ENCODE measurements at places on chromosomes 5 and 9.

GRCh38 chr5:128962211-128962610, 3.1 kb upstream of the SLC27A6 start:
- DNase-seq, result no peak

- peak; percentile 45 for DNase-seq
These were observed 34.2 kb downstream of the WNK2 start for GRCh38 chr9:93218161-93218560.

GRCh38 chr5:149995385-149996204, 4.9 kb downstream of the TIGD6 start:
- no peak for DNase-seq

DNA sequence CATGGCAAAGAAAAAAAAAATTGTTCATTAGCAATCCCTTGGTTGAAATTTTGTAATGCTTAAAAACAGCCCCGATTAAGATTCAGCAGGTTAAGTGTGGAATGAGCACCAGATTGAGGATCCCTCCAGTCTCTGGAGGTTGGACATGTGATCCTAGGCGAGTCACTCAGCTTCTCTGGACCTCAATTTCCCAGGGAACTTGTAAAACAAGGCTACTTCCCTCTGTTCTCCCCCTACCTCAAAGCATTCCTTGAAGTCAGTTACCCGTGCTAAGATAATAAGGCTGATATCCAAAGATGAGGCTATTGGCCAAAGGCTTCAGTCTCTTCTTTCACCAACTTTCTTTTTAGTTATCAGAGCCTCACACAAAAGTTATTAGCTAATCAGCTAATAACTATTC, 2.9 kb downstream of the KLHL3 start:
- DNase-seq, result no peak

DNA sequence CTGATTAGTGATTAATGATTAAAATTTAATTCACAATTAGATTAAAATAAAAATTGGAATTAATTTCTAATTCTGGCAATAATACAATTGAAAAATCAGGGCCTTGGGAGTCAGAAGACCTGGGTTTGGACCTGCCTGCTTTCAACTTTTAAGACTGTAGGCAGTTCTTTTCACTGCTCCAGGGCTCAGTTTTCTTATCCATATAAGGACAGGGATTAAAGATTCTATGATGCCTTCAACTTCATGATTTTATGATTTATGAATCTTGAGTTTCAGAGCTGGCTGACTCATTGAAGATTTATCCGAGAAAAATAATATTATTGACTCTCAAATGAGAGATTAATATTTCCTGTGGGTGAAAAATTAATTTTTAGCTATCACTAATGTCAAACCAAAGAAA, 208.6 kb upstream of the ANKH start:
- no peak for DNase-seq

- DNase-seq, result no peak
These were observed 811.2 kb downstream of the BRINP1 start for GRCh38 chr9:118558026-118558425.

DNA sequence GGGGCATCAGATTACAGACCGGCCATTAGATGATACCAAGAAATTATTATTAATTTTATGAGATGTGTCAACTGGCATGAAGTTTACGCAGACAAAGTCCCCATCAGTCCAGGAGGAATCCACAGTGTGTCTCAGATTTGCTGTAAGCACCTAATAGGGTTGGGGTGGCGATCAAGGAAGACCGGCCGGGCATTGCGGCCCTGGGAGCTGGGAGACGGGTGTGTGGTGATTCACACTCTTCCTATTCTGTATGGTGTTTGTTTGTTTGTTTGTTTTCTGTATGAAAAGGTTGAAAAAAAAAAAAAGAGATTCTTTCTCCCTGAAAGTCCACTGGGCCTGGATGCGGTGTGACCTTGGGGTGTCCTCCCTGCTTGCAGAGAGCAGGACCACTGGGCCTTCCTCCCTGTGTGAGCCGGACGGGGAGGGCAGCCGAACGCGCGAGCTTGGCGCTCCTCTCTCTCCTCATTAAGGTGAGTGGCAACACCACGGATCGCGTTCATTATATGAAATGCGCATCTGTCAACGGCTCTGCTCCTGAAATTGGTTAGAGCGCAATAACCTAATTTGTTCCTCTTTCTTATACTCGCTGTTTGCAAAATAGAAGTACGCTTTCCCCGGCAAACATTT, 15.1 kb downstream of the RASGEF1C start:
- DNase-seq, result no peak

- no peak for DNase-seq
These were observed 246.3 kb upstream of the EFNA5 start for GRCh38 chr5:107916731-107917725.

- DNase-seq, result no peak
These were observed 44.1 kb downstream of the C5orf15 start for GRCh38 chr5:133924221-133924920.

DNA sequence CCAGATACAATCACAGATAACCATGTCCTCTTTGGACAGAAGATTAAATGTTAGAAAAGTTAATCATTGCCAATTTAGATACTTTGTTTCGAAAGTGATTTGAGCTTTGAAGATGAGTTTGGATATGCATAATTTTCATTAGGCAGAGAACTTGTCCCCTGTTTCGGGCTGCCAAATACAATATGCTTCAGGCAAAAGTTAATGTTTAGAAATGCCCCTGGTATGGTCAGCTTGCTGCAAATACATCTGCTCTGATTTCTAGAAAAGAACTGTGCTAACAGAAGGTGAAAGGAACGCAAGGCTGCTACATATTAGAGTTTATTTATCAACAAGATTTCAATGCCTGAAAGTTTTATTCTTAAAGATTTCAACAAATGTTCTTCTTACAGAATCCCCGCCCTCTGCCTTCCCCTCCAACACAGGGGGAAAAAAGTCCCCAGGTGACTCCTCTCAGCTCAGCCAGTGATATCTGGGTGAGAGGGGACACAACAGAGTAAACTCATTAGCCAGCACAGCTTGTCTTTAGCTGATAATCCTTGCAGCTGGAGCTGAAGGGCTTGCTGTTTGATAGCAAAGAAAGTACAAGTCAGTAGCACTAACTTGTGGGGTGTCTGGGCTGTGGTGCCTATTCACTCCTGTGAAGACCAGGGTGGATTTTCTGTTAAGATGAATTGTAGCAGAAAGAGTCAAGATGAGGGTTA, 435.7 kb downstream of the DMAC1 start:
- no peak for DNase-seq

DNA sequence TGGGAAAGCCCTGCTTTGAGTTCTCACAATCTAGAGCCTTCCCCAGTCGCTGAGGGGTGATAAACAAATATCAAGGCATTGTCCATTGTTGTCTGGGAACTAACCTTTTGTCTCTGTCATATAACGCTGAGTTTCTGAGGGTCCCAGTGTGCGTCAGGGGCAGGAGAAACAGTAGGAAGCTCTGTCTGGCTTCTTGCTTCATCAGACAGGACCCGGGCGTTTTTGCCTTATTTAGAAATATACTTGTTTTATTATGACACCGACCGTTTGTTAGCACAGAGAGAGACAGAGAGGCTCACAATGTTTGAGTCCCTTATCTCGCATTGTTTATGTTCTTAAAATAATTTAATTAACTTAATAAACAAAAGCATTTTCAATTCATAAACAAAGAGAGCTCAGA, 204.9 kb upstream of the GAS1 start:
- DNase-seq, result no peak

GRCh38 chr5:39194466-39195136, 24.8 kb downstream of the FYB1 start:
- no peak for DNase-seq

- DNase-seq, result no peak
These were observed 115.9 kb downstream of the PIK3R1 start for GRCh38 chr5:68331192-68332079.

- no peak for DNase-seq
These were observed 65.7 kb upstream of the EQTN start for GRCh38 chr9:27362447-27363210.

- no peak for DNase-seq
These were observed 540.9 kb downstream of the KIF4B start for GRCh38 chr5:155554500-155554899.

- no peak for DNase-seq
These were observed 46.8 kb upstream of the ELL2 start for GRCh38 chr5:96008487-96008886.

- DNase-seq, result no peak
These were observed 57.3 kb upstream of the PITX1 start for GRCh38 chr5:135091286-135091685.

GRCh38 chr9:91426123-91426745, 2.6 kb upstream of the NFIL3 start:
- no peak for DNase-seq

GRCh38 chr5:151772846-151773561, 1.2 kb downstream of the G3BP1 start:
- no peak for DNase-seq

- DNase-seq, result no peak
These were observed 323.4 kb downstream of the FBXL7 start for GRCh38 chr5:15823398-15823797.

- no peak for DNase-seq
These were observed 2.9 kb upstream of the TLX3 start for GRCh38 chr5:171306166-171306565.

DNA sequence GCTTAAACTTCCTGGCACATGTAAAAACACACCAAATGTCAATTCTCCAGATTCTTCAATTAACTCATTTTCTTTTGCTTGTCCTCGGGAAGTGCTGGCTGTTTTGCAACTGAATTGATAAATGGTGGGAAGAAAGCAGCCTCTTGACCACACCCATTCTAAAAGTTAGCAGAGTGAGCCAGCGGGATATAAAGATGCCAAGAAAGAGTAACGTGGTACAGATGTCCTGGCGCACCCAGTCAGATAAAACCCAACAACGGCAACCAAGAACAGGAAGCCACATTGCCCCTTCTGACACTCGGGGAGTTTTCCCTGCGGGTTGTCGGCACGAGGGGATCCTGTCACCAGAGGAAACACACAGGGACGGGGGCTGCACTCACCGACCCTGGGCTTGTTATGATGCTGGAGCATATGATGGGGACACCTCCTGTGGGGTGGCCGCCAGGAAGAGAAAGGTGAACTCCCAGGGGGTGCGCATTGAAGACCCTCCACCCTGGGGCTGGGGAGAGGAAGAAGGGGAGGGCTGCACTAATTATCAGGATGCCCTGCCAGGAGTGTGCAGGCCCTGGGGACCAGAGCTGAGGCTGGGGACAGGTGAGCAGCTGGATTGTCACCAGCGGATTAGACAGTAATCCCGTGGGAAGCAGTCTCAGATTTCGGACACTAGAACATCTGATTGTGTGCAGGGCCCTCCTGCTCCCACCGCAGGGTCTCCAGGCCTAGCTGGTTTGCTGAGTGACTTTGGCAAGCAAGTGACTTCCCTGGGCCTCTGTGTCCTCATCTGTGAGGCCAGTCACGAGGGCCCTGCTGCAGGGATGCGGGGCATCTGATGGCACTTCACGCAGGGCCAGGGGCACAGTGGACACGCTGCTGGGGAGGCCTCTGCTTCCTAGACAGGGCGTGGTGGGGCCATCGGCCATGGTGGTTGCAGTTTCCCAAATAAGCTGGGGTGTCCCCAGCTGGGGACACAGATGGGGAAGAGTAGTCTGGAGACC, 59.2 kb downstream of the CRB2 start:
- DNase-seq, result no peak

- DNase-seq, result no peak
These were observed 185.2 kb downstream of the HSPA4 start for GRCh38 chr5:133236976-133237375.

DNA sequence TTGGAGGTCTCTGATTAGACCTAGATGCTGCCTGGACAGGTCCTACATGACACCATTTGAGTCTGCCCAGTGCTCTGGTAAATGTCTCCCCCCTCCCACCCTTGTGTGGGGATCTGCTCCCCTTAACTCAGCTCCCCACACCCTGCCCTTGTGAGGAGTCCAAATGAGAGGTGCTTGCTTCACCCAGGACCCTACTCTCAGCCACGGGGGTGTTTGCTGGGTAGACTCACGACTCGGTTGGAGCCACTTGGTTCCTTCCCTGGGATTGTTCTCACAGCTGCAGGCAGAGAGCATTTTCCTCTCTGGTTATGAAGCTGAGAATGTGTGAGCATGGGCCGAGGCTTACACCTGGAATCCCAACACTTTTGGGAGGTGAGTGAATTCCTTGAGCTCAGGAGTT, 204.7 kb downstream of the CDK5RAP2 start:
- DNase-seq, result no peak

DNA sequence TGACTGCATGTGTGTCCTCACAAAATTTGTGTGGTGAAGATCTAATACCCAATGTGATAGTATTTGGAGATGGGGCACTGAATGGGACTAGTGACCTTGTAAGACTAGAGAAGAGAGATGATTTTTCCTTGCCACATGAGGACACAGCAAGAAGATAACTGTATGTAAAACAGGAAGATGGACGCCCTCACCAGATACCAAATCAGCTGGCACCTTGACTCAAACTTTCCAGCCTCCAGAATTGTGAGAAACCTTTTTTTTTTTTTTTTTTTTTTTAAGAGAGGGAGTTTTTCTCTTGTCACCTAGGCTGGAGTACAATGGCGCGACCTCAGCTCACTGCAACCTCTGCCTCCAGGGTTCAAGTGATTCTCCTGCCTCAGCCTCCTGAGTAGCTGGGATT, 40.3 kb downstream of the UBTD2 start:
- DNase-seq, result no peak

- no peak for DNase-seq
These were observed 780.1 kb upstream of the DMAC1 start for GRCh38 chr9:8579661-8580060.

DNA sequence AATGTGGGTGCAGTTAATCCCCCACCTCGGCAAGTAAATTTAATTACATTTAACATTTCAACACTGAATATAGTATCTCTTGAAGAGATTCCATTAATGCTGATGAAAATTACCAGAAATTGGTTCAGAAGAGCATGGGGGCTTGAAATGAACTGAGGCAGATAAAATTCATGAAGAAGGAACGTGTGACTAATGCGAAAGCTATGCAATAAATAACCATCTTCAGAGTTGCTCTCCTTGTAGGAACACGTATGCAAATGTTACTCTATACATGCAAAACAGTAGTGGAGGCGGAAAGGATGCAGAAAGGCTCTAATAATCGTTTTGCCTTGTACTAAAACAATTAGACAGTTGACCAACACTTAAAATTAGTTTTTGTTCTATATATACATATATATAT, 320.2 kb downstream of the CTNND2 start:
- no peak for DNase-seq

DNA sequence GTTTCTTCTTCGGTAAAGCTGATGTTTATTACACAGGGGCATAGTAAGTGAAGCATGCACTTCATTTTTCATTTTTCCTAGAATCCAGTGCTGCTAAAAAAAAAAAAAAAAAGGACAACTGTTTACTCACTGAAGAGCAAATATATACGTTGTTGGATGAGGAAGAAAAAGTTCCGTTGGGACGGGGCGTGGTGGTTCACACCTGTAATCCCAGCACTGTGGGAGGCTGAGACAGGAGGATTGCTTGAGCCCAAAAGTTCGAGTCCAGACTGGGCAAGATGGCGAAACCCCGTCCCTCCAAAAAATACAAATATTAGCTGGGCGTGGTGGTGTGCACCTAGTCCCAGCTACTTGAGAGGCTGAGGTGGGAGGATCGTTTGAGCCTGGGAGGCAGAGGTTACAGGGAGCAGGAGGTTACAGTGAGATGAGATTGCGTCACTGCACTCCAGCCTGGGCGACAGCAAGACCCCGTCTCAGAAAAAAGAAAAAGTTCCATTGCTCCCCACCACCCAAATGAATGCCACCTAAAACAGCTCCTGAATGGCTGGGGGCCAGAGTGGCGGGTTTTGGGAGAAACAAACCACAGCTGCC, 60.1 kb upstream of the GNE start:
- DNase-seq, result no peak
